Pericardium fibroblast (primary cell): ENCODE measurements at places on chromosomes 11 and 22. TPM values are rescaled to one million over a fixed set of nuclear protein-coding genes. Genes with fewer than 3 reads are reported as not detected.

LARGE1 gene
- total RNA-seq = 14.4 and 17.9 TPM in 2 replicates

ACTN3 gene
- under 0.01 and 0.26 TPM in 2 replicates for total RNA-seq

RAB39A gene
- not detected in 2 replicates for total RNA-seq

KRTAP5-7 gene
- total RNA-seq = not detected in 2 replicates

MS4A7 gene
- total RNA-seq = not detected in 2 replicates

LMNTD2 gene
- total RNA-seq = 0.60 and 0.70 TPM in 2 replicates

TTC36 gene
- 0.26 TPM in 1 of 2 replicates, not detected in the other for total RNA-seq

APOL2 gene
- 38.4 and 45.0 TPM in 2 replicates for total RNA-seq

CYP2D6 gene
- total RNA-seq = 2.3 TPM in 1 of 2 replicates, not detected in the other

CECR2 gene
- total RNA-seq = 0.58 and 1.2 TPM in 2 replicates

RIC3 gene
- total RNA-seq = not detected in 2 replicates

SLC22A25 gene
- total RNA-seq = not detected in 2 replicates

PLEKHA7 gene
- 0.51 and 3.3 TPM in 2 replicates for total RNA-seq

HBG2 gene
- not detected in 2 replicates for total RNA-seq

MYBPC3 gene
- not detected in 2 replicates for total RNA-seq

OR51B5 gene
- total RNA-seq = not detected in 2 replicates
